Stimulated activated CD4-positive, alpha-beta T cell treated with anti-CD3 and anti-CD28 coated beads, Interleukin-1b, Interleukin-23, amount 100 ng/mL, for 24 hours (primary cell): ENCODE measurements at places on chromosomes 16 and 17.

DNA sequence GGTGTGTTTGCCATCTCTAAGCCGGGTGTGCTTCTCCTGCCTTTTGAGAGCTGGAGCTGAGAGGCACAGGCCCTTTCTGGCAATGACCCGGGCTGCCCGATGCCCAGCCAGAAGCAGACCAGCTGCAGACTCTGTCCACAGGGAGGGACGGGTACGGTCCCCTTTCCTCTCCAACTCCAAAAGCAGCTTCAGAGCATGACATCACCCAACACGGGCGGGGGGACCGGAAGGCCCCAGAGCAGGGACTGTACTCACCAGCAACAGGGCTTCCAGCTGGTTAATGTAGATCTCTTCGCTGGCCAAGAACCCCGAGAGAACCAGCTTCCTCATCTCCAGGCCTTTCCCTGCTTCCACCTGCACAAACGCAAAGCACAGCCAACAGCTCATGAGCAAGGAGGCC is 79.4 kb downstream of the ABR start:
- no peak for DNase-seq

DNA sequence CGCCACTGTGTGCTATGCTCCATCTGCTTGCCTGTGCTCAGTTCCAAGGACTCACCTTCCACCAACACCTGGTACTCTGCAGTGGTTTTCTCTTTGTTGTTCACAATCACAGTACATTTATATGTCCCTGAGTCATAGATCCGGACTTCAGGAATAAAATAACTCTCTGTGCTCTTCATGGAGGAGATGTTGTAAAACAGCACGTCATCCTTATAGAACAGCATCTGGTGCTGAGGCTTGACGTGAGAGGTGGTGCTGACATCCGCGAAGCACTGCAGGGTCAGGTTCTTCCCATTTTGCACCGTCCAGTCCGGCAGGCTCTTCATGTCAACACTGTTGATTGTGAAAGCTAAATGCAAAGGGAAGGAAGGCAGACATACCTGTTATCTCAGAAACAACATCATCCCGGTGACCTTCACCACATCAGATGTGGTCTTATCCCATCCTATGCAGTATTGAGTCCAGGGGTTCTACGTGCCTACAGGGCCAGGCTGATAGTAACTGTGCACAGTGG is 12.8 kb downstream of the PECAM1 start:
- DNase-seq = no peak

GRCh38 chr17:27513849-27514248 is 57.6 kb downstream of the KSR1 start:
- no peak for DNase-seq

DNA sequence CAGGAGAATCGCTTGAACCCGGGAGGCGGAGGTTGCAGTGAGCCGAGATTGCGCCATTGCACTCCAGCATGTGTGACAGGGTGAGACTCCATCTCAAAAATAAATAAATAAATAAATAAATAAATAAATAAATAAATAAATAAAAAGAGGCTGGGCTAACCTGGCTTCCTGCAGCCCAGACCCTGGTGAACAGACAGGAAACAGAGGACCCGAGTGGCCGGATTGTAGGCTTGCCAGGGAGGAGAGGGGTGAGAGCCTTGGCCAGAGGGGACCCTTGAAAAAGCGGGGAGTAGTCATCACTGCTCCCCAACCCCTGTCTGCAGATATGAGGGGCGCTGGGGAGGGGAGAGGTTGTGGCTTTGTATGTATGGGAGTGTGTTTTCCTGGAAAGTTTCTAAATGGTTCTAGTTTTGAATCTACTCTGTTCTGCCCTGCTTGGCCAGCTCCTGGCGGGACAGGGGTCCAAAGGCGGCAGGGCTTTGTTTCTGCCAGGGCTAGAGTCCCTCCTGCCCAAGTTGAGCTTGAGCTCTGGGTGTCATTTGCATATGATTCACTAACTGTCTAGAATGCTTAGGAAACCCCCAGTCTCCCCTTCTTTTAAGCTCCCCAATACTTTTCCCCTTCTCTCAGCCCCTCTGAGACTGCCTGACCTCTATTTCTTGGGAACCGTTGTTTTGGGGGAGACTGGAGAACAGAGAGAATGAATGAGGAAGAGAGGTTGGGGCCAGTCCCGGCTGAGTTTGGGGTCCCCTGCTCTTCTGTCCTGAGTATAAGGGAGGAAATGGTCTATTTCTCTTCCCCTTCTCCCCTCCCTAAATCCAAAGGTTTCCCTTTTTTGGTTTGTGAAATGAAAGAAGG is 16.4 kb downstream of the RARA start:
- DNase-seq = no peak

DNA sequence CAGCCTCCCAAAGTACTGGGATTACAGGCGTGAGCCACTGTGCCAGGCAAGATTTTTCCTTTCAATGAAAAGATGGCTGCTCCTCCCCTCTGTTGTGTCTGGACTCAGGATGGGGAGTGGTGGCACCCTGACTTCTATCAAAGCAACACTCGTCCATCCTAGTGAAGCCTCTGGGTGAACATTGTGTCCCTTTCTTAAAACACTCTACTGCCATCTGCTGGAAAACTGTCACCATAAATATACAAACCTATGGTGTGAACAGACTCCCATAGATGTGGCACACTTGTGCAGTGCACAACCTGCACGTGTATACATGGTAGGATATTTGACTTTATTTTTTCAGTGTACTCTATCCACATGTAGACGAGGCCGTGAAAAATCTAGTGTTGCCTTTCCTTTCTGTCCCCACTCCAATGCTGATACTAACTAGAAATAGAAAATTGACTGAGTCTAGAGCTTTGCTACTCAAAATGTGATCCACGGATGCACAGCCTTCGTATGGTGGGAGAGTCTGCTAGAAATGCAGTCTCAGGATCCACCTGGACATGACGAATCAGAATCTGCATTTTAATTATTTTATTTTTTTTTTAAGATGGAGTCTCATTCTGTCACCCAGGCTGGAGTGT is 55.9 kb upstream of the PLCG2 start:
- DNase-seq = no peak

DNA sequence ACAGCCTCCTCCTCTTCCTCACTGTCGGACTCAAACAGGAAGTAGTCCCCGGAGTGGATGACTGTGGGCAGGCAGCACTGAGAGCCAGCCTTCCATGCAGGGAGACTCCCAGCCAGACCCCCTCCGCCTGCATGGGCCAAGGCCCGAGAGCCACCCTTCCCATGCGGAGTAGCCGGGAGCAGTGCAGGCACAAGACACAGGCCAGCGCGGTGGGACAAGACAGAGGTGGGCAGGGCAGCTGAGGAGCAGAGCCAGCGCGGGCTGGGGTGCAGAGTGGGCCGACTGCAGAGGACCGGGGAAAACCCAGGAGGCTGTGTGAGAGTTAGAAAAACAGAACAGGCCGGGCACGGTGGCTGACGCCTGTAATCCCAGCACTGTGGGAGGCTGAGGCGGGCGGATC is 17.6 kb downstream of the CTU2 start:
- DNase-seq = no peak

DNA sequence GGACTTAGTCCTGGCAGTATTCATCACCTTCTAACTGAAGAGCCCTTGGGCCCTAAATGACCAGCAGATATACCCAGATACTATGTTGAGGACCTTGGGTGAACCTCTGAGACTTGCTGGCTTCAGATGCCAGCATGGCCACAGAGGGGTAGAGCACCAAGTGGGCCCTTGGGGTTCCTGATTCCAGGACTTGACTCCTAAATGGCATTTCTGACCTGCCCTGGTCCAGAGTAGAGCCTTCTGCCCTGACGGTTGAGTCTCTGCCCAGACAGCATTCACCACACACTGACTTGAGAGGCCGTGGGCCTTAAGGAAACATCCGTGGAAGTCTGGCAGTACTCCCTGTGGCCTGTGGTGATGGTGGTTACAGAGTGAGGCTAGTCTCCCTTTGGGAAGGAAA is 2.8 kb upstream of the APPBP2 start:
- DNase-seq = no peak

GRCh38 chr16:85004587-85005205 is 6.6 kb downstream of the ZDHHC7 start:
- DNase-seq = no peak

GRCh38 chr17:77145224-77145611 is 4.4 kb downstream of the SEC14L1 start:
- no peak for DNase-seq

- DNase-seq = no peak
Observed at GRCh38 chr16:30992931-30993816, 8.2 kb downstream of the HSD3B7 start.

DNA sequence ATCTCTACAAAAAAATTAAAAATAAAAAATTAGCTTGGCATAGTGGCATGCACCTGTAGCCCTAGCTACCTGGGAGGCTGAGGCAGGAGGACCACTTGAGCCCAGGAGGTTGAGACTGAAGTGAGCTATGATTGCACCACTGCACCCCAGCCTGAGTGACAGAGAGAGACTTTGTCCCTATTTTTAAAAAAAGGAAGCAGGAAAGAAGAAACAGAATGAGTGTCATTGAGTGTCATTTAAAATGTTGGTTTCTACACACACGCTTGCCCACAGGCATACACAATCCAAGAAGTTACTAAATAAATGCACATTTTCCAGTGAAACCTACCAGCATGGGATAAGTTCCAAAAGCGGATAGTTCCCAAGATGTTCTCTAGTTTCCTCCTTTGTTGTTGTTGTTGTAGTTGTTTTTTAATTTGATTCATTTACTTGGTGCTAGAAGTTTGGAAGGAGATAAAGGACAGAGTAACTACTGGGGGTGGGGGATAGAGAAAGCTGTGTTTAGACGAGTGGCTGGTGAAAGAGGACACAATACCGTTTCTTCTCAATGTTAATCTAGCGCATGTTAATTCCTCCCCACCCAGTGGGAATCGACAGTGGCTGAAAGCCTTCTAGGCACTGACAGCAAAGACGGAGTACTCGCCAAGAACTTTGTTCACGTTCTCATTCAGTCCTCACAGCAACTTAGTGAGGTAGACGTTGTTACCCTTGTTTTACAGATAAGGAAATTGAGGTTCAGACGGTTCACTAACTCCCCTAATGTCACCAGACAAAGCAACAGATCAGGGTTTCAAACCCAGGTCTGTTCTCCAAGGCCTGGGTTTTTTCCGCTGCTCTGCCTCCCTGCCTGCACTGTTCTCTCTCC is 17.3 kb downstream of the MRPS23 start:
- DNase-seq = no peak

- no peak for DNase-seq
Observed at GRCh38 chr17:78474614-78475146, 96.2 kb downstream of the PGS1 start.

GRCh38 chr16:77450790-77451487 is 16.1 kb upstream of the ADAMTS18 start:
- no peak for DNase-seq

- no peak for DNase-seq
Observed at GRCh38 chr17:9237661-9238301, 216.5 kb downstream of the NTN1 start.

DNA sequence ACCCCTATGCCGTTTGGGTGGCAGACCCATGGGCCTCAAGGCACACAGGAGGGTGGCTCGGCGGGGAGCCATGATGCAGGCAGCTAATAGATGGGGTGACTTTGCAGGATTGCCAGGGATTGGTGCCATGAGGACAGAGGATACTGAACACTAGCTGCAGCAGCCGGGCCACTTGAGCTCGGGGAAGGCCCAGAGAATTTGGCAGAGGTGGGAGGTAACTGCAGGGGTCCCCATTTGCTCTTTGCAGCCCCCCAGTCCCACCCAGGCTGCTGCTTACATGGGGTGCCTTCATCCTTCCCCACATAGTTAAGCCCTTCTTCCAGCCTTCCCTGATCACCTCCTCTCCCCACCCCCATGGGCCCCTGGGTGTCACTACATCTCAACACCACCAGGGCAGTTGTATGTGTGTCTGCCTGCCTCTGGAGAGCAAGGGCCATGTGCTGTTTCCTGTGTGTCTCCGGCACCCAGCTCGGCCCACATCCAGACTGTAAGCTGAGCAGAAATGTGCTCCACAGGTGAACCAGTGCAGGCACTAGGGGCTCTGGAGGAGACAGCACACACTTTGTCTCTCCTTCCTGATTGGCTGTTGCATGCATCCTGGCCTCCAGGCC is 52.0 kb downstream of the SREBF1 start:
- DNase-seq = no peak

DNA sequence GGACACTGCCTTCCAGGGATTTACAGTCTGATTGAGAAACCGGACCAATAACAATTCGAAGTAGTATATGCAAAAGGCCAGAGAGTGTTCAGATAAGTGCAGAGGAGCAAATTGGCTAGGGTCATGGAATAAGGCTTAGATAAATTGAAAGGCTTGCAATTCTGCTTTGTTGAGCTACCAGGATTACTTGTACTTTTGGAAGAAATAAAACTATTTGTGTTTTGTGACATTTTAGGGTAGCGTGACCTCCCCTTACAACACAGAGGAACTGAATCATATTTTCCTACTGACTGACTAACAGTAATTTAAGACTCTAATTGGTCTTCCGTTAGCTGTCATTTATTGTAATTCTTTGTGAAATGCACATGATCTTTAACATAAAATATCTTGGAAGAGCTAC is 104.7 kb downstream of the PITPNC1 start:
- DNase-seq = no peak

GRCh38 chr17:34254651-34255380 is at the start of gene CCL2:
CCL2 (plus strand) TSS chr17:34255285; CDS start chr17:34255350, 65 bp downstream.
- no peak for DNase-seq

GRCh38 chr17:57733085-57733484 is 12.0 kb downstream of the CCDC182 start:
- no peak for DNase-seq

DNA sequence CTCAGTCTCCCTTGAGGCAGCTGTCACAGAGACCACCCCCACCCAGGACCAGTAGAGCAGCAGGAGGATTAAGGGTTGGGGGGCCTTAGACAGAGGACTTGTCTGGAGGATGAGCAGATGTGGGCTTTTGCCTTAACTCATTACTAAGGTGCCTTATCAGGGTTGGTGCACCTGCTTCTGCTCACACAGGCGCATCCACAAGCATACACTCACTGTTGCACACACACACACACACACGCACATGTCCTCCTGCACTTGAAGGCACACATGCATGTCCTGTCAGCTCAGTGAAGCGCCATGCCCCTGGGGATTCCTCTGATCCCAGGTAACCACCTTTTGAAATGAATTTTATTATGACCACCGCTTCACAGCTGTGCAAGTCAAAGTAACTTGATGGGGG is 1.2 kb downstream of the GFAP start:
- no peak for DNase-seq

- no peak for DNase-seq
Observed at GRCh38 chr17:892958-893357, 86.6 kb downstream of the NXN start.

- no peak for DNase-seq
Observed at GRCh38 chr16:20214401-20214800, 112.9 kb downstream of the GP2 start.

GRCh38 chr16:49332589-49333258 is 40.9 kb upstream of the C16orf78 start:
- DNase-seq = no peak

DNA sequence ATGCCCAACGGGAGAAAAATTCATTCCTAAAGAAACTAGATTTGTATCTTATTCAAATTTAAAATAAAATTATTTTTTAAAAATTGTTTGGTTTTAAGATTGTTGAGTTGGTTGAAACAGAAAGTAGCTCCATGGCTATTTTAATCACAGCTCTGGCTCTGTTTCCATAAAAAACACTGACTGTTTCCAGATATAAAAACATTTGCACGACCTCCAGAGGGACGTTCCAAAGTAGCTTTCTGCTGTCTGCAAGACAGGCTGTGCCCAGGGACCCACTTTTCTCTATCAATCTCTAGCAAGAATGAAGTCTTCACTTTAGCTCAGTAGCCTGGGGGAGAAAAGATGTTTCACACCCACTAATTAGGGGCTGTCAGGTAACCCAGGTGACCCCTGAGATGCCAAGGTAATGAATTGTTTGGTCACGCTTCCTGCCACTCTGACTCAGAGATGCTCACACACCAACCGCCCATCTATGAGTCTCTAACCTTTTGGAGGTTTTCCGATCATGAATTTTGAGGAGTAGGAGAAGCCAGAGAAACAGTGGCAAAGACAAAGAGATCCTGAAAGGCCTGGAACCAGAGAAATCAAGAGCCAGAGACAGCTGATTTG is 220.1 kb upstream of the SOX9 start:
- no peak for DNase-seq
